Cardiac muscle cell (in vitro differentiated cells and primary cell): ENCODE measurements at places on chromosomes 12 and 14. TPM values are rescaled to one million over a fixed set of nuclear protein-coding genes. Genes with fewer than 3 reads are reported as not detected.

DNA sequence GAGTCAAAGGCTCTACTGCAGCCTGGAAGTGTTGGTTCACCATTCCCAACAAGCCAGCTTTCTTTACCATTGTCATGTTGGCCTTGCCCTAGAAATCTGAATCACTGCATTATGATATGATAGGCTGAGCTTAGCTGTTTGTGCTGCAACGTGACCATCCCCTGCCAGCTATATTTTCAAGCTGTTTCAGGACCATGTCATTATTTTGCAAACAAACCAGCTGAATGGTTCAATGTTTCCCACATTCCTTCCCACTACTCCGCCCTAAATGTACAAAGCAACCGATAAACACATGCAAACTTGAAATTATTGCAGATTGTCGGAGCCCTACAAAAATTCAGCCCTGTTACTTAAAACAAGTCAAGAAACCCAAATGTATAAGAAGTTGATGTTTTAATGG is 136.1 kb downstream of the KICS2 start:
- no peak overlapping the region for H3K27ac ChIP-seq
- H3K4me1 ChIP-seq, result peaks cover 4% of the 10 kb centered on the region
- no peaks in the 10 kb centered on the region for H3K36me3 ChIP-seq
- H3K27me3 ChIP-seq, result no peaks in the 10 kb centered on the region
- no peak overlapping the region for H3K4me3 ChIP-seq

DNA sequence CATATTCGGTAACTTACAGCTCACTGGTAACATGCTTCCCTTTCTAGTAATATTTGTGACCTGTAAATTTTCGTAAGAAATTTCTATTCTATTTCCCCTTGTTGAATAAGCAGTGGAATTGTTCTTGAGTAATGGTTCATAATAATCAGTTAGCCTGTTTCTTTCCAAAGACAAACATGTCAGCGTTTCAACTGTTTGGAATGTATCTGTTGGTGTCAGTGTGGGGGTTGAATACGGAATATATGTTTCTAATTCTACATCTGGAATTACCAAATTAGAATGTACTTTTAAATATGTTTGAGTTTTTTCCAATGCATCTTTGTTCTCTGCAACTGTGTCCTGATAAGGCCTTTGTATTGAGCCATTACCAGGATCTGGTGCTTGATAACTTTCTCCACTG is 2.0 kb downstream of the BBS10 start:
- no peaks in the 10 kb centered on the region for H3K27me3 ChIP-seq
- no peak overlapping the region for H3K4me3 ChIP-seq
- H3K36me3 ChIP-seq, result no peaks in the 10 kb centered on the region
- peaks cover 3% of the 10 kb centered on the region for H3K4me1 ChIP-seq
- no peak for DNase-seq
- no peak overlapping the region for H3K27ac ChIP-seq

- DNase-seq, result peak; percentile 53
- no peaks in the 10 kb centered on the region for H3K36me3 ChIP-seq
- no peaks in the 10 kb centered on the region for H3K27me3 ChIP-seq
- no peak overlapping the region for H3K4me3 ChIP-seq
- no peaks in the 10 kb centered on the region for H3K4me1 ChIP-seq
Measured at GRCh38 chr12:66405395-66405794, 103.1 kb downstream of the HELB start.

DNA sequence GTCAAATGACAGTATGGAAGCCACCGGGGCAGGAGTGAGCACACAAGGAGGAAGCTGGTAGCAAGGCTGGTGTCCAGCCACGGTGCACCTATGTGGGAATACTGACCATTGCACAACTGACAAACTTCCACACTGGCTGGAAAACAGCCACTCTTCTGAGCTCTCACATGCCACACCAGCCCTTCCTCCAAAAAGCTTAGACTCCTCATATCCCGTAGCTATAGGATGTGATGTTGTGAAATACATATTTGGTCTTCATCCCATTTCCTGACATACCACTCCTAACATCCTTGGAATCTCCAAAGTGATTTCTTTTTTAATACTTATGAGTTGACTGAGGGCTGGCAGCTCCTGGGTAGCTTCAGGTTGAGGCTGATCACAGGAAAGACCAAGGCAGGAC is 103.6 kb downstream of the NTF3 start:
- no peak overlapping the region for H3K4me3 ChIP-seq
- H3K27ac ChIP-seq, result no peak overlapping the region
- no peak for DNase-seq
- no peaks in the 10 kb centered on the region for H3K27me3 ChIP-seq

KCNC2 gene
- total RNA-seq, result not detected in 2 replicates

PRKD1 gene
- 15.7 and 17.9 TPM in 2 replicates for total RNA-seq
